ENCODE measurements at places on chromosomes 12 and 14.

DNA sequence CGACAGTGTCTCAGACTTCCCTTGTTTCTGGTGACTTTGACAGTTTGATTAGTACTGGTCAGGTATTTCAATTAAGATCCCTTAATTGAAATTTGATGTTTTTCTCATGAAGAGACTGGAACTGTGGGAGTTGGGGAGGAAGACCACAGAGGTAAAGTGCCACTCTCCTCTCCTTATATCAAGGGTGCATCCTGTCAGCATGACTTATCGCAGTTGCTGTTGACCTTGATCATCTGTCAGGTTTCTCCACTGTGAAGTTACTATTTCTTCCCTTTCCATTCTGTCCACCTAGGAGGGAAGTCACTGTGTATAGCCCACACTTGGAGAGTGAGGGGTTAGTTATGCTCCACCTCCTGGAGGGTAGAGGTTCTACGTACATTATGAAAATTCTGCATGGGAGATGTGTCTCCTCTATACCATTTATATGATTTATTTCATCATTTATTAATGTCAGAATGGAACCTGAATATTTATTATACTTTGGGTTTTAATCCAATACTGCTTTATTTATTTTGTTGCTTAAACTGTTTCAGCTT lies 40.3 kb upstream of the SMOC1 start:
- no peak for DNase-seq

DNA sequence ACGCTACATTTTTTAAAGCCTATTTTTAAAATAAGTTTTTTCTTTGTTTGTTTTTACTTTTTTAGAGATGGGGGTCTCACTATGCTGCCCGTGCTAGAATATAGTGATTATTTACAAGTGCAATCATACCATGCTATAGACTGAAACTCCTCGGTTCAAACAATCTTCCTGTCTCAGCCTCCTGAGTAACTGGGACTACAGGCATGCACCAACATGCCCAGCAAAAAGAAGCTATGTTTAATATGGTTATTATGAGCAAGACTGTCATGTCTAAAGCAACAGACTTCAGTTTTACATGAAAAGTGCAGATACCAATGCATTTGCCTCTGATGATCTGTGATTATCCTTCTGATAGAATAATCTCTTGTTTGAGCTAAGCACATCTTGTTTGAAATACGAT lies 45.6 kb upstream of the SGPP1 start:
- DNase-seq = no peak

DNA sequence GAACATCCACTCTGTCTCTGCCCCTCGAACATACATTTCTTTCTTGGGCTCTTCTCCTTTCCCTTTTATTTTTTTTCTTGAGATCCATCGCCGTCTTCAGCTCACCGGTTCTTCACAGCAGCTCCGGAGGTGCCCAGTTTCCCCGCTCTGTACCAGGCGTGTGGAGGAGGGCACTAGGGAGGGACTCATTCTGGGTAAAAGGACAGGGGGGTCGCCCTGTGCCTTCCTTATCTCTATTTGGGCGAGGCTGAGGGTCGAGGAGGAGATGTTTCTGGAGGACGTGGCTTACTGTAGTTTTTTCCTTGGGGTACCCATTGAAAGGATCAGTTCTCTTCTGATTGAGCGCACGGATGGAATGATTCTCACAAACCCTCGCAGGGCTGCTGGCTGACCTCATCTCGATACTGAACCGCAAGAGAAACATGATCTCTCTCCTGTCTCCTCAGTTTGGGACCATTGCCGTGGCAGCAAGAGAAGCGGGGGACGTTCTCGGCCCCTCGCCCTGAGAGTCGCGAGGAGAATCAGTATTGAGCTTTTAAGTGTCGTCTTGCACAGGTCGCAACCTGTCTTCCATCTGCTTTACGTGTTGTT lies 386 bp downstream of the LIN52 start:
- DNase-seq = no peak

DNA sequence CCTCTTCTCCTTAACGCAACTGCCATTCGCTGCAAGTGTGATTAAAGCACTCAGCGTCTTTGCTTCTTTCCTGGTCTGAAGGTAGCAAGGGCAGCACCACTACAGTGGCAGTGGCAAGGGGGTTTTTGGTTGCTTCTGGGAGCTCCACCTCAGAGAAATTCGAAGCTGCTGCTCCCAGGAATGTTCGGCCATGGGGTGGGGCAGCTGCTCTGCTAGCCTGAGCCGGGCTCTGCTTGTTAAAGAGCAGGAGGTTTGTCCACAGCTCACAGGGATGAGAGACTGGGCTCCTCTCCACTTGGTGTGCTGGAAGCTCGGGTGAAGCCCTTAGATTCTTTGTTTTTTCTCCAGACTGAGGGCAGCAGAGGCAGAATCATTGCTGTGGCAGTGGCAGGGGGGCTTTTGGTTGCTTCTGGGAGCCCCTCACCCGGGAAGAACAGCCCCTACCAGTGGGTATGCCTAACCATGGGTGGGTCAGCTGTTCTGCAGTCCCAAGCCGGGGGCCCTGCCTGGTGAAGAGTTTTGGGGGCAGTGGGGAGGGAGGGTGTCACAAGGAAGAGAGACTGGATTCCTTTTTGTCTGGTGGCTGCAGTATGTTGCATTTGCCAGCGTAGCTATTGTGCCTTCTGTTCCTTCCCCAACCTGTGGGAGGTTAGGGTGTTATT lies 340.2 kb downstream of the AEBP2 start:
- DNase-seq = no peak
